ENCODE measurements at places on chromosomes 13 and 19. TPM values are rescaled to one million over a fixed set of nuclear protein-coding genes. Genes with fewer than 3 reads are reported as not detected.
A peak's percentile ranks its signal among the peaks of the same experiment; 100 is the strongest.

DNA sequence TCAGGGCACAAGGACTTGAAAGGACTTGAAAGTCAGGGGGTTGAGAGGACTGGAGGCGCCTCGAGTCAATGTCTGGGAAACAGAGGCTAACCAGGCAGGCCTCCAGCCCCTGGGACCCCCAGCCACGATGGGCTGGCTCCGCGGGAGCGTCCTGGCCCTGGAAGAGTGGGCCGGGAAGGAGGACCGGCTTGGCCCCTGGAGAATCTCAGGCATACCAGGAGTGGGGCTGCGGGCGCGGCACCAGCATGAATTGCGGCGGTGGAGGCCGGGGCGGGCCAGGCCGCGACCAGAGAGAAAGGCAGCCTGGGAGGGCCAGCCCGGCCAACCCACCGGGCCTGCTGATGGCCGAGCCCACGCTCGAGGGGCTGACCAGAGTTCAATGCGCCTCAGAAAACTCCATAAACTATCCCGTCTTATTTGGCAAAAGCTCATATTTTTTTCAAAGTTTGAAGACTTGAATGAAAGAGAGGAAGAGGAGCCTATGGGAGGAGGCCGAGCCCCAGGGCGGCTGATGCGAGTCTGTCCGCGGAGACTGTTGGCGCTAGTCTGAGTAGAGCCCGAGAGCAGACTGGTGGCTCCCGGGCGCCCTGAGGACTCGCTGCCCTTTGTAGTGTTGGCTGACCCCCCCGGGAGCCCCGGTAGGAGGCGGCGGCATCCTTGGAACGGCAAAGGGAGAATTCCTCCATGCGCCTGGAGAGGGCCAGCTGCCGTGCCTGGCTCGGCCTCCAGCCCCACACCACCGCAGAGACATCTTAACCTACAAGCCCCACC lies 68.0 kb downstream of the MLLT1 start:
- no peak overlapping the region for H3K4me3 ChIP-seq
- H3K27ac ChIP-seq = no peak overlapping the region
- H3K27me3 ChIP-seq = no peaks in the 10 kb centered on the region
- no peak for DNase-seq
- H3K4me1 ChIP-seq = no peaks in the 10 kb centered on the region
- H3K36me3 ChIP-seq = peaks cover 3% of the 10 kb centered on the region

GRCh38 chr13:85503797-85504196 lies 295.4 kb downstream of the SLITRK6 start:
- no peak overlapping the region for H3K27ac ChIP-seq
- no peak overlapping the region for H3K4me3 ChIP-seq
- H3K27me3 ChIP-seq = no peaks in the 10 kb centered on the region
- H3K4me1 ChIP-seq = no peaks in the 10 kb centered on the region
- DNase-seq = no peak

- H3K4me3 ChIP-seq = peak overlapping the region; percentile 85
- peak overlapping the region; percentile 94 for H3K27ac ChIP-seq
- no peak for DNase-seq
These were observed 534 bp downstream of the CAB39L start for GRCh38 chr13:49443357-49443703.

GRCh38 chr19:49954933-49955332 lies 6.0 kb downstream of the SIGLEC11 start:
- no peak overlapping the region for H3K27ac ChIP-seq
- no peaks in the 10 kb centered on the region for H3K36me3 ChIP-seq
- no peak for DNase-seq
- peaks cover 17% of the 10 kb centered on the region for H3K27me3 ChIP-seq
- no peak overlapping the region for H3K4me3 ChIP-seq
- H3K4me1 ChIP-seq = peaks cover 3% of the 10 kb centered on the region

DNA sequence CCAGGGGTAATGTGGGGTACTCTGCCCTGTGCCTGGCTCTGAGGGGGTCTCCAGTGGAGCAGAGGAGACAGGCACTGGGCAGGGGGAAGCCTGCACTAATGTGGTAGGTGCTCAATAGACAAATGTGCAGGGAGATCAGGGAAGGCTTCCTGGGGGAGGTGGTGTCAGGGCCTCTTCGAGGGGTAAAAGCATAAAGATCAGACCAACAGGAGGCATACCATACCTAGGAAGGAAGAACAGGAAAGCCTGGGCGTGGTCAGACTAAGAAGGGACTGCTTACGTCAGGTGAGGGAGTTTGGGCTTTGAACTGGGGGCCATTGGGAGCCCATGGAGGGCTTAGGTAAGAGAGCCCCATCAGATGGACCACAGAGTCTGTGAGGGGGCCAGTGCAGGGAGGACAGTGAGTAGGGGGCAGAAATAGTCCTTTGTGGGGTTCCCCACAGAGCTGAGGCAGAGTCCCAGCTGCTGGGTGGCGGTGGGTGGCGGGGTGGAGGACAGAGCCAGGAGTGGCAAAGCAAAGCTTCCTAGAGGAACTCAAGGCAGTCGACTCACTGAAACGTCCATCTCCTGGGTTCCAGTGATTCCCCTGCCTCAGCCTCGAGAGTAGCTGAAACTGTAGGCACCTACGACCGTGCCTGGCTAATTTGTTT lies 8.8 kb downstream of the PRR36 start:
- peak; percentile 18 for DNase-seq
- H3K4me1 ChIP-seq = peaks cover 33% of the 10 kb centered on the region
- H3K27me3 ChIP-seq = peaks cover 11% of the 10 kb centered on the region
- H3K36me3 ChIP-seq = no peaks in the 10 kb centered on the region
- H3K27ac ChIP-seq = no peak overlapping the region
- H3K4me3 ChIP-seq = no peak overlapping the region

DNA sequence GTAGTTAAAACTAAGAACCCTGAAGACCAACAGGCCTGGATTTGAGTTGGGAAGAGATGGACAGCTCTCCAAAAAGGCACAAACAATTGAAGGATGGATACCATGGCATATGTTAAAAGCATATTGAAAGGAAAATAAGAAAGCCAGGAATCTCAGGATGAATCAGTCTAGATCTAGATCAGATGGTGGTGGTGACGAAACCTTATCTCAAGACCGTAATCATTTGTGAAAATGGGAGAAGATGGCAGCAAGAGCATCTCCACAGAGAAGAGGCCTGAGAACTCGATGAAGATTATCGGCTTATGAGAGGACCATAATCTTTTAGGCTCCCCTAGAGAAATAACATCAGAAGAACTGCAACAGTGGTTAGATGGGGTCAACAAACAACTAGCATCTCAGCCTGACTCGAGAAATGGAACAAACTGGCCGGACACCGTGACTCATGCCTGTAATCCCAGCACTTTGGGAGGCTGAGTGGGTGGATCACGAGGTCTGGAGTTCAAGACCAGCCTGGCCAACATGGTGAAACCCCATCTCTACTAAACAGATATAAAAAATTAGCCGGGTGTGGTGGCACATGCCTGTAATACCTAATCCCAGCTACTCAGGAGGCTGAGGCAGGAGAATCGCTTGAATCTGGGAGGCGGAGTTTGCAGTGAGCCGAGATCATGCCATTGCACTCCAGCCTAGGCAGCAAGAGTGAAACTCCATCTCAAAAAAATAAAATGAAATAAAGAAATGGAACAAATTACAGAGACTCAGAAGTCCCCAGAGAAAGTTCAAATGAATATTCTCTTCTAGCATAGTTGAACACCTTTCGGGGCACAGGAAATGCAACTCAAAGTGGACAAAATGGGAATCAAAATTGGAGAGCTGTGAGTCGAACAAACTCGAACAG lies 47.6 kb downstream of the FOXO1 start:
- H3K27ac ChIP-seq = peak overlapping the region; percentile 84
- H3K4me1 ChIP-seq = peaks cover 86% of the 10 kb centered on the region
- H3K4me3 ChIP-seq = peak overlapping the region; percentile 24
- H3K27me3 ChIP-seq = no peaks in the 10 kb centered on the region
- DNase-seq = peak; percentile 33

DNA sequence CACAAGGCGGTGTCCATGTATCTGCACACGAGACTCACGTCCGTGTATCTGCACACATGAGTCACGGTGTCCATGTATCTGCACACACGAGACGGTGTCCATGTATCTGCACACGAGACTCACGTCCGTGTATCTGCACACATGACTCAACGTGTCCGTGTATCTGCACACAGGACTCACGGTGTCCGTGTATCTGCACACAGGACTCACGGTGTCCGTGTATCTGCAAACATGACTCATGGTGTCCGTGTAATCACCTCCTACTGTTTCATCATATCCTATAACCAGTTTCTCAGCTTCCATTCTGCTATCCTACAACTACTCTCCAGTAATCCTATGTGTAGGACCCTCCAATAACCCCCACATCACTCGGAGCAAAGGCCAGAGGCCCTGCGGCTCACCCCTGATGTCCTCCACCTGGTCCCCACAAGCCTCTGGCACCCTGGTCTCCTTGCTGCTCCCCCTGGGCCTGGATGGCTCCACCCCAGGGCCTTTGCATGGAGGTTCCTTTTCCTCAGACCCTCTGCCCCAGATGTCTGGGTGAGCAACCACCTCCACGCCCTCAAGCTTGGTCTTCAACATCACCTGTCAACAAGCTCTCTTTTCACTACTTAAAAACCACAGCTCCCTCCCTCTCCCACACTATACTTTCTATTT lies 2.5 kb upstream of the TMEM255B start:
- no peak for DNase-seq
- no peak overlapping the region for H3K4me3 ChIP-seq
- H3K4me1 ChIP-seq = peaks cover 7% of the 10 kb centered on the region
- peaks cover 29% of the 10 kb centered on the region for H3K27me3 ChIP-seq
- no peaks in the 10 kb centered on the region for H3K36me3 ChIP-seq

DNA sequence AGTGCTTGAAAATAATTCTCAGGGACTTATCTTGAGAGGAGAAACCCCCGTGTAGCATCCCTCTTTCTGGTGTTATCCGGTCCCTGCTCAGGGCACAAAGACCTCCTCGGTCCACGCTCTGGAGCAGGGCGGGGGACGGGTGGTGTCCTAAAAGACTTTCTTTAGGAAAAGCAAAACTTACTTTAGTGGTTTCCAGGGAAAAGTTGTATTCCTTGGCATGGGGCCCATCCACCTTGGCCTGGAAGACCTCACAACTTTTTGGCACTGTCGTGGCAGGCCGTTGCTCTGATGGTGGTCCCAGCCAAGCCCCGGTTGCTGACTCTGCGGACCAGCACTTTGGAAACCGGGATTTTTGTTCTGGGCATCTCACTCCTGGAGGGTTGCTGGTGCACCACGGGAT lies 2.7 kb downstream of the AMER2 start:
- no peaks in the 10 kb centered on the region for H3K36me3 ChIP-seq
- DNase-seq = no peak
- H3K4me3 ChIP-seq = no peak overlapping the region
- H3K27ac ChIP-seq = no peak overlapping the region
- H3K4me1 ChIP-seq = peaks cover 11% of the 10 kb centered on the region

Gene PSPN
- total RNA-seq = 2.0 TPM

Gene PDX1
- not detected for total RNA-seq

Gene ZNF665
- total RNA-seq = 4.8 TPM

Gene MBD3L1
- total RNA-seq = not detected

Gene TPTE2
- total RNA-seq = 0.12 TPM

Gene SHISA7
- total RNA-seq = not detected

Gene CEACAM7
- not detected for total RNA-seq
